ENCODE measurements at places on chromosomes 7 and 10.

GRCh38 chr10:94043431-94043990, 49.8 kb downstream of the PLCE1 start:
- DNase-seq: no peak

DNA sequence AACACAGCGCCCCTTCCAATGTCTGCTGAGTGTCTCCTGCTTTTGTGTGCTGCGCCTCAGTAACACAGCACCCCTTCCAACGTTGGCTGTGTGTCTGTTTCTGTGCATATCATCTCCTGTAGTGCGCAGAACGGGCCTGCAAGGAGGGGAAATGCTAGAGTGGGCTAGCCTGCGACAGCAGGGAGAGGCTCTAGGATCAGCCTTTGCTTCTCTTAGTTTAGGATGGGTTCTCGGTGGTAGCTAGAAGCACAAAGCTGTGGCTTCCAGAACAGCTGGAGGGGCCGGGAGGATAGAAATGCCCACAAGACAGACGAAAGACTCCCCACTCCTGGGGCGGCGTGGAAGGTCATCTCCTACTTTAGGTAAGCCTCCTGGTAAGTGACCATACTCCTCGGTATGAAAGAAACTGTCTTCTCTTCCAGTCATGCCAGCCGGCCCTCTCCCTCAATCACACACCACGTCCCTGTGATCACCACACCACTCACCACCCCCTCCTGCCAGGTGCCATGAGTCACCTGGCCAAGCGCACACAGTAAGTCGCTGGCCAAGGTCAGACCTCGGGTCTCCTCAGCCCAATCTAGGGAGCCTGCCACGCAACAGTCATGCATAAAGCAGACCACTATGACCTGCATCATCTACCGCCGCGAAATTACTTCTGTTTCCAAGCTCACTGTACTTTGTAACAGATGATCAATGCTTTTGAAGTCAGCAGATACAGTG, 4.8 kb downstream of the PITRM1 start:
- DNase-seq: no peak

DNA sequence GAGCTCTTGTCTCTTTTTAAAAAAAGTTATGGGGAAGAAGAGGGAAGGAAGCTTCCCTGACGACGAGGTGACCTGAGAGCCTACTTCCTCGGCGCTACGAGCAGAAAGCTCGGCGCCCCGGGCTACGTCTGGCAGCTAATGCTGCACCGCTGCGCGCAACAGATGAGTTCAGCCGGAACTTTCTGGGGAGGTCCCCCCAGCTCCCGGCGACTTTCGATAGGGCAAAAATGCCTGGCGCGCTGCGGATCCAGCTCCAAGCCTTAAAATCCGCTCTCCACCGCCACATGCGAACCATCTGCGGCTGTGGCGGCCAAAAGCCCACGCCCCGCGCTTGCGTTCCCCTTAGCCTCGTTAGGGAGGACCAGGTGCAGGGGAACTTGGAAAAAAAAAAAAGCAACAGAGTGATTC, 621 bp downstream of the P4HA1 start:
- peak; percentile 82 for DNase-seq

- no peak for DNase-seq
Measured at GRCh38 chr7:37441816-37442215, 6.8 kb downstream of the ELMO1 start.

DNA sequence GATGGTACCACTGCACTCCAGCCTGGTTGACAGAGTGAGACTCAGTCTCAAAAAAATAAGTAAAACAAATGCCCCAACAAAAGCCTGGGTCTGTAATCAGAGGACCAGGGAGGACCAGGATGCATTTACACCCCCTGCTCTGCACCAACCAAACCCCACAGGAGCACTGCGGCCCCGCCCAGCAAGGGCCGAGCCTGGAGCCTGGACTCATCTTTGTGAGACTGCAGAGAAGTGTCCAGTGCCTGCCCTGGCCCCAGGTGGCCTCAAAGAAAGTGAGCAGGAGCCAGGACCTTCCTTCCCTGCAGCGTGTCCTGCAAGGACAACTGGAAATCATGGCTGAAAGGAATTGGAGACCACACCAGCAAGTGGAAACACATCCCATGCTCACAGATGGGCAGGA, 31.6 kb downstream of the KNDC1 start:
- no peak for DNase-seq

GRCh38 chr7:5425507-5426225, 2.0 kb upstream of the TNRC18 start:
- peak; percentile 92 for DNase-seq

DNA sequence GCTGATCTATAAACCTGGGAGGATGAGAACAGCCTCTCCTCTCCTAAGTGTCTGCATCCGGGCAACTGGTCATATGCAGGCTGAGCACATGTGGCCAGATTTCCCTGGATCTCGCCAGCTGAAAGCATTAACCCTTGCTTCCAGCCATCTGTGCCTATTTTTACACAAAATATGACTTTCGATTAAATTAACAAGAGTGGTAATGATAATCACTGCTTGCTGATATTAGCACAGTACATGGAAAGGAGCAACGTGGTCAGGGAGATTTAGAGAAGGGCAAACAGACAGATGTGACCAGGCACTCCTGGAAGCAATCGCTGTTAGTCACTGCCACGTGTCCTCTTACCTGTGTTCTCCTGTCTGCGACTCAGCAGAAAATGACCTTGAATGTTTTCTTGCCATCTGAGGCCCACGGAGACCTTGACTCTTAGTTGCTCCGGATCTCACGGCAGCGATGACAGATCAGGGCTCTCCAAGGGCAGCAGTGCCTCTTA, 59.5 kb upstream of the NPTX2 start:
- no peak for DNase-seq

DNA sequence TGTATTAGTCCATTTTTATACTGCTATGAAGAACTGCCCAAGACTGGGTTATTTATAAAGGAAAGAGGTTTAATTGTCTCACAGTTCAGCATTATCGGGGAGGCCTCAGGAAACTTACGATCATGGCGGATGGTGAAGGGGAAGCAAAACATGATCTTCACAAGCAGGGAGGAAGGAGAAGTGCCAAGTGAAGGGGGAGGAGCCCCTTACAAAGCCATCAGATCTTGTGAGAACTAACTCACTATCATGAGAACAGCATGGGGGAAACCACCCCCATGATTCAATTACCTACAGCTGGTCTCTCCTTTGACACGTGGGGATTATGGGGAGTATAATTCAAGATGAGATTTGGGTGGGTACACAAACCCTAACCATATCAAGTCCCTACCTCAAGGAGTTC, 85.4 kb downstream of the JAZF1 start:
- DNase-seq: no peak

GRCh38 chr7:28140979-28141378, 39.6 kb downstream of the JAZF1 start:
- no peak for DNase-seq

DNA sequence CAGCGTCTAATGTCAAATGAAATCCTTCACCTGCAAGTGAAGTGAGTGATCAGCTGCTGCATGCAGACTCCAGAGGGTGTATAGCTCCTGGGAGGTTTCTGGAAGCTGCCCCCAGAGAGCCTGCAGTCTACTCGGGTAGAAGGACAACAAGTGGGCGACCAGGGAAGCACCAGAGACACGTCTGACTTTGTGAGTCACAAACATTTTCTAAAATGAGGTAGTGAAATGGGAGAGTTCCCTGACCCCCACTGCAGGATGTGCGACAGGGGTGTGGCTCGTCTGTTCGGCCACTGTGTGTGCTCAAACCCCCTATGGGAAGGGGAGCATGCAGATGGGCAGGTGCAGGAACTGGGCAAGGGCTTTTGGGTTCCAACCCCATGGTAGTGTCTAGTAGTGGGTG, 177.1 kb upstream of the PRKCQ start:
- DNase-seq: no peak

- no peak for DNase-seq
Measured at GRCh38 chr10:17406036-17406834, 48.2 kb downstream of the ST8SIA6 start.

DNA sequence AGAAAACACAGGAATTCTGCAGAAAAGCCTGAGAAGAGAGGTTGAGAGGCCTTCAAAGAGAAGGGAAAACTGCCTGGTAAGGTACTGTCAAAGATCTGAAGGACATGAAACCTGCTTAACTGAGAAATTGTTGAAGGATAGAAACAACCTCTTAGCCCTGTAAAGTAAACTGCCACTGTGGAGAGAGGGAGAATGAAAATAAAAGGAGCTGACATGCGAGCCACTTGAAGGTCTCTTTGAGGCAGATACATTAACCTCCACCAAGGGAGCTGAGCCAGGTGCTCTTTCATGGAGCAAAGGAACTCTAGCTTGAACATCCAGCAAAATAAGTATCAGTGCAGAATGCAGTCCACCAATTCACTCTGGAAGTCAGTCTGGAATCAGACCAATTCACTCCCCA, 108.8 kb upstream of the FEZF1 start:
- no peak for DNase-seq

All from astrocyte of the hippocampus (primary cell).